T-cell (primary cell): ENCODE measurements at places on chromosomes 7 and 10. TPM values are rescaled to one million over a fixed set of nuclear protein-coding genes. Genes with fewer than 3 reads are reported as not detected.

CPA2 gene
- not detected for total RNA-seq

ABCB1 gene
- total RNA-seq = 25.8 TPM

IDI2 gene
- total RNA-seq = not detected

LRRC17 gene
- total RNA-seq = 0.18 TPM

CLEC2L gene
- not detected for total RNA-seq

MOGAT3 gene
- not detected for total RNA-seq

DNA sequence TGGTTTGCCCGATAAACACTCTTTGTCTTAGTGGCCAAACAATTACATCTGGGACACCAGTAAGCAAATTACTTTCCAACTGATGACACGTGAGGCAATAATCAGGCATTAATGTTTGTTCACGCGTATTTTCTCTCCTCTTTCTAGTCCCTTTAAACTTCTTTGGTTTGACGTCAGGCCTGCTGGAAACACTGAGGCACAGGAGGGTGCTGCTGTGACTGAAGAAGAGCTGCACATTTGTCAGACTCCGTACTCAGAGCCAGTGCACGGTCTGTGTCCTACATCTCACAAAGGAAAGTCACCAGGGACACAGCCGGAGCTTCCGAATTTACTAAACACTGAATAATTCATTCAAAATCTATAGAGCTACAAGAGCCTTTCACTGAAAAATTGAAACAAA is 57.6 kb upstream of the ANAPC16 start:
- DNase-seq = no peak

GRCh38 chr7:101884671-101885596 is 67.5 kb downstream of the CUX1 start:
- peak; percentile 26 for DNase-seq

DNA sequence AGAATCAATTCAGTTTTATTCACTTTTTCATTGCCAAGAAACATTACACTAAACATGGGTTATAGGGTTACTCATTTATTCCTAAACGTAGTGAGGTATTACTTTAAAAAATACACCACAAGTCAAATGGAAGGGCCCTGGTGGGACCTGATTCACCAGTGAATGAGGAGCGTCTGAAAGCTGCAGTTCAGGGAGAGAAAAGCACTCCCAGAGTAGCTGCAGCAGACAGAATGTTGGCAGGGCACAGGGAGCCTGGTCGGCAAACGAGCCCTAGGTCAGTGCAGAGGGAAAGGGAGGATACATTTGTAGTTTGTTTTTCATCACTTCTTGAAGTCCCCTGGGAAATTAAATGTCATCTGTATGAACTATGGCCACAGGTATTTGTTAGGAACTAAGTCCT is 361.7 kb upstream of the ETV1 start:
- DNase-seq = no peak

DNA sequence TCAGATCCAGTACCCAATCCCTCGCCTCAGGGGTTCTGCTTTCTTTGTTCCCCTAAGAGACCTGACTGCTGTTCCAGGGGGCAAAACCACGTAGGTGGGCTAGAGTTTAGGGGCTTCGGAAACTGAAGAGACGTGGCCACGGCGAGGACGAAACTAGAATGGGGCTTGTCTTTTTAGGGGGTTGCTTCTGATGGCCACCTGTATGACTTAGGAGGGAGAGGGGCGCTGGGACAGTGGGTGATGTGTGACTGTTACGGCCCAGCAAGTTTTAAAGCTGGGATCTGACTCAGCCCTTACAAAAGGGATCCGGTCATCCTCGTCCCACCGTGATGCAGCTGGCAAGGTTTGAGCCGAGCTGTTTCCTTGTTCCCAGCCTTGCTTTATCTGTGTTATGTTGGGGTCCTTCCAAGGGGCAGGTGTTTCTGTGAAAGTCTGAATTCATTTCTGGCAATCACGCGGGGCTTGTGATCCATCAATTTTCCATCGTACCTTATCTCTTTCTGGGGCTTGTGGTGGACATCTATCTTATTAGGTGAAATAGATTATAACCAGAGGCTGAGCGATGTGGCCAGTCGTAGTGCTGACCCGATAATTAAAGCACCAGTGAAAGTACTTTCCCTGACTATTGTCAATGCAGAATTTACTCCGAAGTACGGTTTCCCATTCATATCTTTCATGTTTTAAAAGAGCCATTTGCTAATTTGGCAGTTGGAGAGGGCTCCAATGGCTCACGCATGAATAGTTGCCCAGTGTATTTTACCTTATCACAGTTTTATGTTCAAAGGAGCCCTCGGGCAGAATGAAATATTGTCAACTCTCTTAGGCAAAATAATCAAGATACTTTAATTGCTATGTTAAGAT is 830 bp downstream of the MET start:
- DNase-seq = no peak

DNA sequence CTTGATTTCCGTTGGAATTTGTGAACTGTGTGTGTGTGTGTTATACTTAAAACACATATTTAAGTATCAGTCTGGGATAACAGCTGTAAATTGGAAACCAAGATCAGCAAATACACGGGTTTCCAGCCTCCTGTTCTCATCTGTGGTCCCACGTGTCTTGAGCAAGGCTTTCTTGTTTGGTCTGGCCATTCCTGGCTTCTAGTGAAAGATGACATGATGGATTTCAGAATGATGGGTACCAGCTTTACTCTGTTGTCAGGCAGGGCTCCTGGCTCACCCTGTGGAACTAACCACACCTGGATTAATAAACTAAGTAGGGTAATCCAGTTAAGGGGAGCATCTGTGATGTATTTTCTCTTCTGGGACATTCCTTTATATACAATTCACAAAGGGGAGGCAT is 346.2 kb upstream of the AOAH start:
- no peak for DNase-seq

GRCh38 chr7:155848691-155849669 is 36.7 kb upstream of the SHH start:
- DNase-seq = no peak

DNA sequence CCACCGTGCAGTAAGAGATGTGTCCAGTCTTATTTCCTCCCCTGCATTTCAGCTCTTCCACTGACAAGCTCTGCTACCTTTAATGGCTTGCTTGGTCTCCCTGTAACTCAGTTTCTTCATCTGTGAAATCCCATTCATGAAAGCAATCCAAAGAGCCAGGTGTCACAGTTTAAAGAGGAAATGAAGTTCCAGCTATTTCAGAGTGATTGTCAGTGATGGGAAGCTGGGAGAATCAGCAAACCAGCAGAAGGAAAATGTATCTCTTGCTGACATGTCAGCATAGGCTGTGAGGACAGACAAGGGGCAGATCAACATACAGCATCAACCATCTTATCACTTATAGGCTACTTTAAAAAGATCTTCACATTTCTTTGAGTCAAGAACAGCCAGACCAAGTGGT is 445.3 kb downstream of the ADRA2A start:
- DNase-seq = no peak

GRCh38 chr10:6400821-6401465 is 179.1 kb downstream of the PRKCQ start:
- no peak for DNase-seq

DNA sequence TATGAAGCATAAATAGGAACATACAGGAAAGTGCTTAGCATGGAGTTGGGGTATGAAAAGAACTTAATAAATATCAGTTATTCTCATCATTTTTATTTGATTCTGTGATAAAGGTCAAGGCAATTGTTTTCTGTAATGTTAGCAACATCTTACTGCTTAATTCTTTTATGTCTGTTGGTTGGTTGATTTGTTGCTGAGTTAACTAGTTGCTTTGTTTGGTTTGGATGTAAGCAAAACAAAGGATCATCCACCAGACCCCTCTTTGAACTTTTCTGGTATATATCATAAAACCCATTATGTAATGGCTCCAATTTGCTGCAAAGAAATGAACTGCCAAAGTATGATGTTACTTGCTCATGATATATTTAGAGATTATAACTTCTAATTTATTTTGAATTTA is 44.5 kb downstream of the CH25H start:
- no peak for DNase-seq

GRCh38 chr7:81206217-81206616 is 287.4 kb upstream of the SEMA3C start:
- DNase-seq = no peak

DNA sequence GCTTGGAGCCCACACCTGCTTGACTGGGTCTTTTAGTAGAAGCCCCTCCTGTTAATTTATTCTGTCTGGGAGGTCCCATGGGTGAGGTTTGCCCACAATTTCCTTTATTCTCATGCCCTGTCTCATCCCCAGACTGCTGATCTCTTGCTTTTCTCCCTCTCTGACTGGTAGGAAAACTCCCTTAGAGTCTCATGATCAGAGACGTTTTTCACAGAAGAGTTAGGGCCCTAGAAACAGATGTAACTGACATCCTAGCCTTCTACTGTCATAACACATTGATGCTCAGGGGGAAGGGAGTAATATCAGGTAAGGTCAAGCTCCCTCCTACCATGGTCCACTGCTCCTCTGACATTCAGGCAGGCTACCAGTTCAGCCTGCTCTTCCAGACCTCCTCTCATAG is 43.7 kb upstream of the WASL start:
- DNase-seq = no peak

DNA sequence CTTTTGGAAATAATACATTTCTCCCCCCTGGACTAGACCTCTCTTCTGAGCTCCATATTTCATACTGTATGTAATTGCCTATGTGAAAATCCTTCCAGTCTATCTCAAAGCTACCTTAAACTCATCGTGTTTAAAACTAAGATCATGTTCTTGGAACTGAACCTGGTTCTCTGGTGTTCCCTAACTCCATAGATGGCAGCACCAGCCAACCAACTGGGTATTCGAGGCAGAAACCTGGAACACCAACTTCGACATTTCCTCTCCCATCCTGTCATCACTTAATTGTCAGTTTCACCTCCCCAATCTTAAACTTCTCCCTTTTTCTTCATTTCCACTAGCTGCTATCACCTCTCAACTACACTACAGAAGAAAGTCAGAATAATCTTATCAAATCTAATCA is 87.0 kb downstream of the ANKIB1 start:
- no peak for DNase-seq

DNA sequence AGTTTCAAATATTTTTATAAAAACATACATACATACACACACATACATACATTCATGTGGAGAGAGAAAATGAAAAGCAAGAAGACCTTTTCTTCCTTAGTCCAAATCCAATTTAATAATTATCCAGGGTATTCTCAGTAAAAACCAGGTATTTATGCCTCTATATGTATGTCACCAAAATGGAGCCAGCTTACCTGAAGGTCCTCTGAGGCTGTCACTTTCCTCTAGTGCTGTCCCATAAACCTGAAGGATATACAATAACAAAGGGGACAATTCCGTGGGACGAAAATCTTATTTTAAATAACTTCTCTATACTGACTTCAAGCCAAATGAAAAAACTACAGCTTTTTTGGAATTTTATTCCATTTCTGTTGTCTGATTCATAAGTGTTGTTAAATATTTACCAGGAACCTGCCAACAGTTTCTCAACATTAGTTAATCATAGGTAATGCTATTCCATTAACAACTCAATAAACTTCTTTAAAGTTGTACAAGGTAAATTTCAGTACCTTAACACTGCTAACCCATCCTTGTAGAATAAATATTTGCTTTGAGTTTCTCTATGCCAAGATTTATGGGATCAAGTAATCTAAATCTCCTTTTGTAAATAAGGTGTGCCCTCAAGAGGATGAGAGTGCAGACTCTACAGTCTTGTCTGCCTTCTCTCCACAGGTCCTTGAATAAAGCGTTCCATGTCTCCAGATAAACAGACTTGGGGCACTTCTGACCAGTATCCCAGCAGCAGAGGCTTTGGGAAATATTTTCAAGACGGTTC is 260.3 kb downstream of the AHR start:
- DNase-seq = no peak

DNA sequence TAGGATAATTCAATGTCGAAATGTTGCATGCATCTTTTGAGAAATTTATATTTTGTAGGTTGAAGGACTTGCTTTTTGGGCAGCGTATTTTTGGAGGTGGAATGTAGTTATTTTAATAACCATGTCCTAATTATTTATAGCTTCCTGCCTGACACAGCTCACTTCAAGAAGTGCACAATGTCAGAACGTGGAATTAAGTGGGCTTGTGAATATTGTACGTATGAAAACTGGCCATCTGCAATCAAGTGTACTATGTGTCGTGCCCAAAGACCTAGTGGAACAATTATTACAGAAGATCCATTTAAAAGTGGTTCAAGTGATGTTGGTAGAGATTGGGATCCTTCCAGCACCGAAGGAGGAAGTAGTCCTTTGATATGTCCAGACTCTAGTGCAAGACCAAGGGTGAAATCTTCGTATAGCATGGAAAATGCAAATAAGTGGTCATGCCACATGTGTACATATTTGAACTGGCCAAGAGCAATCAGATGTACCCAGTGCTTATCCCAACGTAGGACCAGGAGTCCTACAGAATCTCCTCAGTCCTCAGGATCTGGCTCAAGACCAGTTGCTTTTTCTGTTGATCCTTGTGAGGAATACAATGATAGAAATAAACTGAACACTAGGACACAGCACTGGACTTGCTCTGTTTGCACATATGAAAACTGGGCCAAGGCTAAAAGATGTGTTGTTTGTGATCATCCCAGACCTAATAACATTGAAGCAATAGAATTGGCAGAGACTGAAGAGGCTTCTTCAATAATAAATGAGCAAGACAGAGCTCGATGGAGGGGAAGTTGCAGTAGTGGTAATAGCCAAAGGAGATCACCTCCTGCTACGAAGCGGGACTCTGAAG is 620 bp downstream of the ZRANB1 start:
- no peak for DNase-seq

DNA sequence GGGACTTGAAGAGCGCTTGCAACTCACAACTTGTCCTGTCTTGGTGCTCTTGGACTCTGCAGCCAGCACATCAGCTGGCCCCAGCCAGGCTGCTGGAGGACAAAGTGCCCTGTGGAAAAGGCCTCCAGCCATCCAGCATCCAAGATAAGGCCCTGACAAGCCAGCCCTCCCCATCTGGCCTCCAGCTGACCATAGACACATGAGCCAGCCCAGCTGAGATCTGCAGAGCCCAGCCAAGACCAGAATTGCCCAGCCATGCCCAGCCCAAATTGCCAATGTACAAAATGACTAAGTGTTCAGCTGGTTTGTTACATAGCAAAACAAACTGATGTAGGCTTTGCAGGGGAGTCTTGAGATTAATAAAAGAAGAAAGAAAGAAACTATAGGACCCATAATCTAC is 36.0 kb upstream of the FRMD4A start:
- DNase-seq = no peak

GRCh38 chr7:31663072-31663471 is 23.9 kb upstream of the PPP1R17 start:
- DNase-seq = no peak

DNA sequence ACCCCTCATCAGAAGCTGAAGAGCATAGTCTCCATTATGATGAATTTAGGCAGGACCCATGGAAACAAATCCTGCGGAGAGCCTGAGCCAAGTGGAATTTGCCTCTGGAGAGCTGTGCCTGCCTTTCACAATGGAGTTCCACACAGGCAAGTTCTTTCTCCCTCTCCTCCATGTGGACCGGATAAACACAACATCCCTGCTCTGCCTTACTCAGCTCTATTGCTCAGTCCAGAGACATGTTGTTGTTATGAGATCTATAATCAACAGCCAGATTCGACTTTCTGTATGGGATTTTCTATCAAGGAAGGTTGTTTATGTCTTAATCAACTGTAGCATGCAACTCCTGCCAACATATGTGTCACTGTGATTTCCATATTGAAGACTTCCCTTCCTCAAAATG is 59.5 kb upstream of the ELMO1 start:
- no peak for DNase-seq
